ENCODE measurements at places on chromosomes 4 and X.

- DNase-seq, result no peak
These were observed 637.6 kb downstream of the MID1IP1 start for GRCh38 chrX:39438603-39439602.

DNA sequence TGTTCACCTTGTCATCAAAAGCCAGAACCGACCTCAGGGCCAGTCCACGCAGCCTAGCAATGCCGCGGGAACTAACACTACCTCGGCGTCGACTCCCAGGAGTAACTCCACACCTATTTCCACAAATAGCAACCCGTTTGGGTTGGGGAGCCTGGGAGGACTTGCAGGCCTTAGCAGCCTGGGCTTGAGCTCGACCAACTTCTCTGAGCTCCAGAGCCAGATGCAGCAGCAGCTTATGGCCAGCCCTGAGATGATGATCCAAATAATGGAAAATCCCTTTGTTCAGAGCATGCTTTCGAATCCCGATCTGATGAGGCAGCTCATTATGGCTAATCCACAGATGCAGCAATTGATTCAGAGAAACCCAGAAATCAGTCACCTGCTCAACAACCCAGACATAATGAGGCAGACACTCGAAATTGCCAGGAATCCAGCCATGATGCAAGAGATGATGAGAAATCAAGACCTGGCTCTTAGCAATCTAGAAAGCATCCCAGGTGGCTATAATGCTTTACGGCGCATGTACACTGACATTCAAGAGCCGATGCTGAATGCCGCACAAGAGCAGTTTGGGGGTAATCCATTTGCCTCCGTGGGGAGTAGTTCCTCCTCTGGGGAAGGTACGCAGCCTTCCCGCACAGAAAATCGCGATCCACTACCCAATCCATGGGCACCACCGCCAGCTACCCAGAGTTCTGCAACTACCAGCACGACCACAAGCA, 898 bp downstream of the UBQLN2 start:
- peak; percentile 39 for DNase-seq

DNA sequence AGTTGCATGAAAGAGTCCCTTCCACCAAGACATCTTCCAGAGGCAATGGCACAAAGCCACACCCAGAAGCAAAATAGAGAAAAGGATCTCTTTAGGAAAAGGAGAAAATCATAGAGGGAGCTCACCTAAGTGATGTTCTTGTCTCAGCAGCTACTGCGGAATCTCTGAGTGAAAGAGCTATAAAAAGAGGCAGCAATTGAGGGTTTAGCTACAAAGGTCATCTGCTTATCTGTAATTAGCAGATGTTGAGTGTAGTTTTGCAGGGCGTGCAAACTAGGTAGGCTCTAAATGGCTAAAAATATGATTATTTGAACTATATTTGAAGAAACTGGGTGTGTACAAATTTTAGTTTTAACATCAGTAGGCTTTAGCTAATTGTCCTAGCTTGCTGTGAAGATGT, 276.0 kb downstream of the HS3ST1 start:
- no peak for DNase-seq

DNA sequence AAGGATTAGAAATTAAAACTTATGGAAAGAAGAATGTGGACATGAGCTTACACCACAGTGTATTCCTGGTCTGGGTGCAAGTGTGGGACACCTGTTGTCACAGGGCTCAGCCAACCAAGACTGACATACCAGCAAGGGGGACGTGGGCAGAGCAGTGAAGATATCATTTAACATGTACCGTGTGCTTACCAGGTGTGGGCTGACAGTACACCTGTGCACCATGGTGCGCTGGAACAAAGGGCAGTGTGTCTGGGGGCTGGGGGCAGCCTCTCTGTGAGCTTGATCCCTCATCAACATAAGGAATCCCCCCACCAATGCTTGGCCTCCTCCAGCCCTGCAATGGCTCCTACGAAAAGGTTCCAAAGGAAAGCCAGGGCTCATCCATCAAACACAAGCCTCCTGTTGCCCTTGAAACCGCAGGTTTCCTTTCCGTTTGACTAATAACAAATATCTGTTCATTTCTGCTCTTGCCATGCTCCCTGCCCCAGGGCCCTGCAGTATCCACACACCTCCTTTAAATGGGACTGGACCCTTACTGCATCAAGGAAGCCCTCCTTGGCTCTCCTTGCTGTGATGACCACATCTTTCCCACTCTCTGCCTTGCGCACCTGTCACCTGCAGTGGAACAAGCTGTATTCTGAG, 16.7 kb downstream of the EVC2 start:
- DNase-seq, result no peak

- no peak for DNase-seq
These were observed 278.2 kb upstream of the GATB start for GRCh38 chr4:152039023-152039481.

DNA sequence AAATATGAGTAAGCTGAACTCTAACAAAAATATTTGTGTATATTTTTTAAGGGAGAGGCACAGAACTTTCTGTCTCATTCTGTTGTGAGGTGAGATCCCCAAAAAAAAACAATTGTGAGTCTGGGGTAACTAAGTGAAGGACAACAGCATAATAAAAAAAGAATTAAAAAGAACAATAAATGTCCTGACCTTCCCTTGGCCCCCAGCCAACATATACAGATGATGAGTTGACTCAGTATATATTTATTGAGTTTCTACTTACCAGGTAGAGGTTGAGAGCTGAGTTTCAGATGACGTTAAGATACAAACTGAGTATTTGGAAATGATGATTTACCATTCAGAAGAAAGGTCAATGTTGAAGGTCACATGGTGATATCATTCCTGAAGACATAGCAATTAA, 239.5 kb downstream of the KCNIP4 start:
- DNase-seq, result no peak
